ENCODE measurements at places on chromosomes 2 and 18.
A peak's percentile ranks its signal among the peaks of the same experiment; 100 is the strongest.

GRCh38 chr18:46253498-46253897 lies 149.3 kb downstream of the HAUS1 start:
- DNase-seq, result no peak

- peak; percentile 23 for DNase-seq
Measured at GRCh38 chr2:11411768-11412448, 54.1 kb downstream of the E2F6 start.

DNA sequence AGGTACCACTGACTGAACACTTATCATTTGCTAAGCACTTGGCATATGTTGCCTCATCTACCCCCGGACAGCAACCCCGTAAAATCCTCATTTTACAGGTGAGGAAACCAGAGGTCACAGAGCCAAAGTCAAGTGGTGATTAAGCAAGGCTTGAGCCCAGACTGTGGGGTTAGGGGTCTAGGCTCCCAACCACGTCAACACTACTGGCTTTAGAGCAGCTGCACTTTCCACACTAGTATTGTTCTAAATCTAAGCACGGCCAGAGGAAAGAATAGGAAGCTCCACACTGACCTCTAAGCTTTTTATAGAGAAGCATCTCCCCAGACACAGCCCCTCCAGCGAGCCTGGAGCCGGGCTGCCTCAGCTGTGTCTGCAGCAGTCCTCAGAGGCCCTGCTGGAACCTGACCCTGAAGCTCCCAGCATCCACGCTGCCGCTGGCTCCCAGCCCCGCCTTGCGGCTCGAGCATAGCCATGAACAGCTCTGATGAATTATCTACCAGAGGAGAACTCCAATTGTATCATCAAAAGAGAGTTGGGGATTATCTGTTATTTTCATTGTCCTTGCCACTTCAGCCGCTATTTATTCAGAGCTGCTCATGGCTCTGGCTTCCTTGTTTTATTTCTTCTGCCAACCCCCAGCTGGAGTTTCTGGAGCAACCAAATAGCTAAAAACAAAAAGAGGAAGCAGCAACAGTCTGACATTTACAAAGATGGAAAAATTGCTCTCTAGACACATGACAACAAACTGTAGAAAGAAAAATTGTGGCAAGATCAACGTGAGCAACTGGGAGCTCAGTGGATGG lies 62.2 kb upstream of the RTN4 start:
- no peak for DNase-seq

GRCh38 chr2:215693193-215693998 lies 257.5 kb upstream of the FN1 start:
- DNase-seq, result peak; percentile 8

- peak; percentile 83 for DNase-seq
Measured at GRCh38 chr2:152925547-152926448, 207.4 kb downstream of the ARL6IP6 start.

GRCh38 chr2:201969938-201970785 lies 63.5 kb upstream of the FZD7 start:
- no peak for DNase-seq

GRCh38 chr2:26326514-26326913 lies 19.4 kb upstream of the SELENOI start:
- no peak for DNase-seq

DNA sequence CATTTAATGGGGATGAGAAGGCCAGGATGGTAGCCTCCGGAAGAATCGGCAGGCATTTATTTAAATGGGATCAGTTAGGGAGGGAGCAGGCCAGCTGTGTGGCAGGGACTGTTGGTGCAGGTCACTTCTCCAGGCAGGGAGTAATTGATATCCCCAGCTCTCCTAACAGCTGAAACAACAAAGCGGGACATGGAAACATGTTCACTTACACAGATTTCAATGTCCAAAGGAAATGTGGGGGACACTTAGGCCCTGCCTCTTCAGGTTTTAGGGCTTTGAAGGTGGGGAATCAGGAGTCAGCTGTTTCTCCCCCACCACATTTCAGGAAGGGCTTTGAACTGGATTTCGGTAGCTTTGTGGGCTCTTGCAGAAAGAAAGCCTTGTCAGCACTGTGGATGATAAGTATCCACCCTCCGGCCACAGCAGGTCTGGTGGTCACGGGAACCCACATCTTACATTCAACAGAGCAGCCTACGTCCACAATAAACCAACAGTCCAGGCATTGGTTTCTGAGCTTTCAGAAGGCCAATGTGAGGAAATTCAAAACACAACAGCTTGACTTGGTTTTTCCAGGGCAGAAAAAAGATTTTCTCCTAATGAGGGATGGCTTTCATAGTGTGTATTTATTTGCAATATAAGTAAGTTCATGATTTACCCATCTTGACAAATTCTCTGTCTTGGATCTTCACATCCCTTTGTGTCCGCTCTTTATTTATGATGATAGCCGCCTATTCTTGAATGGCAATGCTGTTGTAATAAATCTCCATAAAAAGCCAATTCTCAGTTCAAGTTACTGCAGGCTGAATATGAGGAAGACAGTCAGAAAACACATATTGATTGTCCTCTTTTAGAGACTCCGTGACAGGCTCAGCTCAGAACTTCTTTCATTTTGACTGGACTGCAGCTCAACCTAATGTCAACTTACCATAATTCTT lies 96.6 kb upstream of the NRP2 start:
- no peak for DNase-seq

DNA sequence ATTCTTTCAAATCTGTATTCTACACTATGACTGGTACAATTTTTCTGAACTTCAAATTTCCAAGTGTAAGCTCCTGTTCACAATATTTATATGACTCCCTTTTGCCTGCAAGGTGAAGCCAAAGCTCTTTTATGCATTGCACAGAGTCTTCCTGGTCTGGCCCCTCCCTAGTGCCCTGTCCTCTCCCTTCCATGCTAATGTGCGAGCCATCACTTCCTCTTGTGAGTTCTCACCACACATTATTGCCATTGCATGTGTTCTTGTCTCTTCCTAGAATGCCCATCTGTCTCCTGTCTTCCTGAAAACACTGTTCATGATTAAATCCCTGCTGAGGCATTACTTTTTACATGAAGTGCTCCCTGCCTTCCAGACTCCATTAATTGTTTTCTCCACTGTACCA lies 169.9 kb downstream of the MC4R start:
- DNase-seq, result no peak

- no peak for DNase-seq
Measured at GRCh38 chr2:70425682-70426301, 123.9 kb upstream of the FAM136A start.

DNA sequence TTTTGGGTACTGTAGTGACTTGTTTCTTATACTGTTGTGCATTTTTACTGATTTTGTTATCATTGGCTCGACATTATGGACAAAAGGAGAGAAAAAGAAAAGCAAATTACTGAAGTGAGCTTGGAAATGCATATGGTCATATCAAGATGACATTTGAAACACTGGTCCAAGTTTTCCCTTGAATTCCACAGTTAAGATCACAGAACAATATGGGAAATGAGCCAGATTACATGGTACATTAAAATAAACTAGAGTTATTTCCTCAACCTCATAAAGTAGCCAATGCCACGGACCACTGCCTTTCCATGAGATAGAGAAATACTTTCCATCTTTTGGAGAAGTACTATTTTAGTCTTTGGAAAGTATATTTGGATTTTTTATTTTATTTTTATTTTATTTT lies 62.0 kb upstream of the SGPP2 start:
- DNase-seq, result no peak

Measured in NCI-H446 (cell line).